GM13977 (cell line): ENCODE measurements at places on chromosomes 11 and 22.

- no peak for DNase-seq
Measured at GRCh38 chr11:75475767-75476650, 43.0 kb upstream of the KLHL35 start.

DNA sequence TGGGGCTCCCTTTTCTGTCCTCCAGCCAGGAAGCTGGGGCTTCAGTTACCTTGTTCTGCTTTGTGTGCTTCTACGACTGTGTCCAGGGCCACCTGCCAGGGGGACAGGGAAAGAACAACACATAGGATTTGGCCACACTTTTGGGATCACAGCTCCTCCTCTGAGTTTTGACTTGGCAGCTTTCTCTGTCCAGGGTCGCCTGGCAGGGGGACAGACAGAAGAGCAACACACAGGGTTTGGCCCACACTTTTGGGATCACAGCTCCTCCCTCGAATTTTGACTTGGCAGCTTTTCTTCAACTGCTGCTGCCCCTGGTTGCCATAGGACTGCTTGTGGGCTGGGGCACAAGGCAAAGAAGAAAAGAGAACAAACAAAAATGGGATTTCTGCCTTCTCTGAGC, 19.1 kb downstream of the INCENP start:
- no peak for DNase-seq

DNA sequence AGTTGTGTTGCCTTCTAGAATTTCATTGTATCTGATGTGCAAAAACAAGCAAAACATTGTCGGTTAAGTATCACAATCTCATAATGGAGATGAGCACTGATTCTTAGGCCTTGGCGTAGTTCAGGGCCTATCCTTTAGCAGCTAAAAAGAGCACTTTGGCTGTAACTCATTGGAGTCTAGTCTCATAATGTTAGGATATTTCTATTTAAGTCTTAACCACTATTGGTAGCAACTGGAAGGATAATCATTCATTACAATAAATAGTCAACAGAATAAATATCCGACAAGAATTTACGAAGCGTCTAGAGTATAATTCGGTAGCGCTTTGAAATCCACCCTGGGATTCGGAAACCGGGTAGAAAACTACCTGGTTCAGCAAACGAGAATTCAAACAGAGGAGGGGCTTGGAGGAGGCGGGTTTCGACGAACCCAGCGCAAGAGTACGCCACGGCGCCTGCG, 461 bp upstream of the EED start:
- peak; percentile 86 for DNase-seq

GRCh38 chr11:35363246-35363801, 56.0 kb downstream of the SLC1A2 start:
- no peak for DNase-seq

- no peak for DNase-seq
Measured at GRCh38 chr11:70065318-70066135, 12.6 kb upstream of the ANO1 start.
